ENCODE measurements at places on chromosomes 7 and 10.

- DNase-seq: no peak
Observed at GRCh38 chr7:41219276-41219675, 483.6 kb downstream of the INHBA start.

GRCh38 chr7:116232920-116233319 is 22.6 kb downstream of the TES start:
- no peak for DNase-seq

- DNase-seq: no peak
Observed at GRCh38 chr7:39921506-39922175, 28.4 kb upstream of the CDK13 start.

DNA sequence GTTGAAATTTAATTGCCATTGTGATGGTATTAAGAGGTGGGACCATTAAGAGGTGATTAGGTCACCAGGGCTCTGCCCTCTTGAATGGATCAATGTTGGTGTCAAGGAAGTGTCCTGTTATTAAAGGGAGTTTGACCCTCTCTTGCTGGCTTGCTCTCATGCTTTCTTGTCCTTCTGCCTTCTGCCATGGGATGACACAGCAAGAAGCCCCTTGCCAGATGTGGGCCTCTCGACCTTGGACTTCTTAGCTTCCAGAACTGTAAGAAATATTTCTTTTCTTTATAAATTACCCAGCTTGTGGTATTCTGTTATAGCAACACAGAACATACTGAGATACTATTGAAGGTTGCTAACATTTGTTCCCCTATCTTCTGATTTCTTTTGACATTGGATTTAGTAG is 157.0 kb downstream of the MDFIC start:
- no peak for DNase-seq

GRCh38 chr10:34814223-34814912 is 728 bp downstream of the PARD3 start:
- DNase-seq: peak; percentile 54

DNA sequence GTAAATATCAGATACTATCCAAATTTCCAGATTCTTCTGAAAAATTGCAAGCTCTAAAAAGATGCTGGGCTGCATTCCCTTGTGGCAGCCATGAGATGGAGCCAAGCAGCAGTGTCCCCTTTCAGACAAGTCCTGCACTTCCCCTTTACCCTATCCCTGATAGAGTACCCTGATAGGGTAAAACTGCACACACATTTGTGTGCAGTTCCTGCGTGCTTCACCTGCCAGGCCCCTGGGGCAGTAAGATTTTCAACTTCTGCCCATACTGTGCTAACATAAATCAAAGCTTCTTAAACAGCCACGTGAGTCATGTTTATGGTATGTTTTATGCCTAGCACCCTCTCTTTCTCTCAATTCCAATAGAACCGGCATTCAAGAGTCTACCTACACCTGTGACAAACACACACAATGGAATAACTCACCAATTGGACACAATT is 52.2 kb downstream of the IFIT5 start:
- DNase-seq: no peak

DNA sequence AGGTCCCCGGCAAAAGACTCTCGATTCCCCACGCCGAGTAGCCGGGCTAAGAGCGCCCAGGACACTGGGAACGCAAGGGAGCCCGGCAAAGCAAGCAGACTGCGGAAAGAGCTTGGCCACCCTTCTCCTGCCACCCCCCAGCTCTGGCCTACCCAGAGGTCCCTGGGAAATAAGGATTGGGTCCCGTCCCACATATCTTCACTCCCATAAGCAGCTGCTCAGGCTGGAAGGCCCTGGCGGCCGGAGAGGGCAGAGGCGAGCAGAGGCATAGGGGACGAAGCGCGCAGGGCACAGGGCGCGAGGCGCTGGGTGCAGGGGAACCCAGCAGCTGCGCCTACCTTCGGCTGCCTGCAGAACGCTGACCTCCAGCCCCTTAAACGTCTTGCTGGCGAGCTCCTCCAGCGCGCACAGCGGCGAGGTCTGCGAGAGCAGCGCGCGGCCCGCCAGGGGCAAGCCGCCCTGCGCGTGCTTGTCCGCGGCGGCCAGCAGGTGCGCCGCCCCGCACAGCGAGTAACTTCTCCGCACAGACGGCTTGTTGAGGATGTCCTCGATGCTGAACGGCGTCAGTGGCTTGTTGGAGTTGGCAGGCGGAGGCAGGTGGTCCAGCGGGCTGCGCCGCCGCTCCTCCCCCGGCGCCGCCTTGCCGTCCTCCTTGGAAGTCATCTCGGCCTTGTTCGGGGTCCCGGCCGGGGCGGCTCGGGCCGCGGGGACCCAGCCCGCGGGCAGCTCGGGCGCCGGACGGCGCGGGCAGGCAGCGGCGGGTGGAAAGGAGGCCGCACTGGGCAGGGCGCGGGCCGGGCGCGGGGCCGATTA is 904 bp downstream of the LBX1 start:
- no peak for DNase-seq

- DNase-seq: no peak
Observed at GRCh38 chr10:1406132-1406966, 331.0 kb downstream of the ADARB2 start.

- no peak for DNase-seq
Observed at GRCh38 chr7:69049326-69049725, 548.9 kb upstream of the AUTS2 start.

- DNase-seq: peak; percentile 60
Observed at GRCh38 chr7:45573661-45574415, at the start of gene ADCY1. TSS of gene ADCY1 (plus strand) at chr7:45574368. CDS start at chr7:45574544, 176 bp downstream.

GRCh38 chr7:81574723-81575326 is 195.0 kb downstream of the HGF start:
- no peak for DNase-seq

DNA sequence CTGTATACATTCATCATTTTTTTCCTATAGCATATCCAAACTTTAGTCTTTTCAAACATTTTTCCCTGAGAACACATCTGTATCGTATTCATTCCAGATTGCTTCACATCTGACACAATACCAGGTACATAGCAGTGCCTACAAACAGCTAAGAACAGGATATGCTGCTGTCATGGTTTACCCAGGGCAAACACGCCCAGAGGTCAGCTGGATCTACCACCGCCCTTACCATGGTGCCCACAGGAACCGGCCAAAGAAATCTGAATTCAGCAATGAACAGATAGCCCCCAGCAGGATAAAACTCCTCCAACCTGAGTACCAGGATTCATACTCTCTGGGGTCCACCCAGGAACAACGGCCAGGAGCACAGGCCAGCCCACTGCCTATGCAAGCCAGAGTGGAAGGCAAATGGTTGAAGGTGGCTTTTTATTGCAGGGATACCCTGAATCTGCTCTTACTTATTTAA is 43.0 kb downstream of the TNS3 start:
- no peak for DNase-seq

DNA sequence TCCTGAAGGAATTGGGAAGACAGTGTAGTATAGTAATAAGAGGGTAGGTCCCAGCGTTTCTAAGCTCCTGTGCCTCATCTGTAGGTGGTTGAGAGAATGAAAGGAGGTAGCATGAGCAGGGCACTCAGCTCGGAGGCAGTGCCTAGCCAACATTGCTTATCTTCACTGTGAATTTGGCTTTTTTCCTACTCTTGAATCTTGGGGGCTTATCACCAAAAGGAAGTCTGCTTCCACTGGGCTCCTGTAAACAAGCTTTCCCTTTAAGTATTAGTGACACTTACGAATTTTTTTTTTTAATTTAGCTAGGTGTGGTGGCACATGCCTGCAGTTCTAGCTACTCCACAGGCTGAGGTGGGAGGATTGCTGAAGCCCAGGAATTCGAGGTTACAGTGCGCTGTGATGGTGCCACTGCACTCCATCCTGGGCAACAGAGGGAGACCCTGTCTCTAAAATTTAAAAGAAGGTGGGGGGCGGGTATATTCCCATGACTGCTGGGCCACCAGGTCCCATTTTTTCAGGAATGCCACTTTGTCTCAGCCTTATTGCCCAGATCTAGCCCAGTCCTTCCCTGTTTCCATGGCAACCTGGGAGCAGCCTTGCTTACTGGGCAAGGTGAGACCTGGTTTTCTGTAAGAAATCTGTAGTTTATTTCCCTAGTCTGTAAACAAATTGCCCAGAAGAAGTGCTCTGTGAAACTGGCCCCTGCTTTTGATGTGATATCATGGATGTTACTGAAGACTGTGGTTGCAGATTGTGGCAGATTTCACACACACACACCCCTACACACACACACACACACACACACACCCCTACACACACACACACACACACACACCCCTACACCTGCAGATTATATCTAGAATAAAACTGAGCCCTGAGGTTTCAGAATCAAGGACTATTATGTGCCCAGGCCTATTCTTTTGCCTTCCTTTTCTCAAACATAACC is 19.4 kb downstream of the OGDH start:
- no peak for DNase-seq

DNA sequence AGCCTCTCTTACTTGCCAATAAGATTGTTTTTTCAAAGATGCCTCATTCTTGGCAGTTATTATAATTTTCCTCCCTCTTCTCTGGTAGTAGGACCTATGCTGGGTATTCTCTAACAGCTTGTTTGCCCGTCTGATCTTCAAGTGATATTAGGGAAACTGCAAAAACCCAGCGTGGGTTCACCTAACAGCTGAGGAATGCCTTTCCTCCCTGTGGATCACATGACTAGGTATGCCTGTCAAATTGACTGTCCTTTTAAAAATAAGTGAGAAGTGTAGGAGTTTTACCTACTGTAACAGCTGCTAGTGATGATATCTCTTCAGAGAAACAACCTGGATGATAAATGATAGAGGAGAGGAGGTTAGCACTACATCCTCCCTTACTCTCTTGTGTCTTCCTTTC is 22.0 kb downstream of the HECTD2 start:
- no peak for DNase-seq

DNA sequence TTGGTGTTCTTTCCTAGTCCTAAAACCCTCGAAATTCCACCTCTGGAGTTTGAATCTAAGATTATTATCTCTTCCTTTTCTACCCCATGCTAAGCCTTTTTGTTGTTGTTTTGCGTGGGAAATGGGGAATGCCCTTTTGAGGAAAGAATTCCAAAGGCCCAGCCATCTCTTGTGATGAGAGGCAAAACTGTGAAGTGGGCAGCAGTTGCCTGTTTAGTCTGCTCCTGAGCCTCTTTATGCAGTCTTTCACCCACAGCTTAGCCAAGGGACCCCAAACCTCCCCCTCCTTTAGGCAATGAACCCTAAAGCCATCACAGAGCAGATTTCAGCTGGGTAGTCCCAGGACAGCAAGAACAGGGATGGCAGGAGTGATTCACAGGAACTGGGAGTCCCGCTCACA is 95.5 kb downstream of the DNMBP start:
- DNase-seq: no peak

GRCh38 chr7:140719721-140720120 is 23.2 kb downstream of the NDUFB2 start:
- DNase-seq: no peak

DNA sequence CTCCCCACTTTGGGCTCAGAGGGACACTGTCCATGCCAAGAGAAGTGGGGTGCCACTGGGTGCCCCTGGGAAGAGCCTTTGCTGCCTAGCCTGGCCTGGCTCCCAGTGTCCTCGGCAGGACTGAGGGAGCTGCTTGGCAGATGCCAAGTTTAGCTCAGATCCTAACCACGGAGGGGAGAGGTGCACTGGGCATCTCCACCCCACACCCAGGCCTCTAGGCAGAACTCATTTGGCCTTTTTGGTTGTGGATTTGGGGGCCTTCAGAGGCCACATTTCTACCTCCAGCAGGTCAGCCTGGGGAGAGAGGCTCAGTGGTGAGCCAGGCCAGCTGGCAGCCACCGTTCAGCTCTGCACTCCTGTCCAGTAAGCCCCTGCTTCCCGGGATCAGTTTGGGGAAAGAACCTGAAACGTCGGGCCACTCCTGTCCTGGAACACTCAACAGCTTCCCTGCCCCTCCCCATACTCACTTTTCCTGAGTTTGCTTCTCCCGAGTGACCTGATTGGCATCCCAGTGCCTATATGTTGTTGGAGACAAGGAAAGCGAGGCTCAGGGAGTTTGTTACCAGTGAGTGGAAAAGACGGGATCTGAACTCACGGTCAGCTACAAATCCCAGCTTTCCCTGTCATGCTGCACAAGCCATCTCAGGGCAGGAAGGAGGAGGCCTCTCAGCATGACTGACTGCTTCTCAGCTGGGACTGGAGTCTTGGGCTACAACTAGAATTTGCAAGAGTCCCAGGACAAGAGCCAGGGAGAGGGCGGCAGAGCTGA is 11.2 kb upstream of the CXCL12 start:
- no peak for DNase-seq

DNA sequence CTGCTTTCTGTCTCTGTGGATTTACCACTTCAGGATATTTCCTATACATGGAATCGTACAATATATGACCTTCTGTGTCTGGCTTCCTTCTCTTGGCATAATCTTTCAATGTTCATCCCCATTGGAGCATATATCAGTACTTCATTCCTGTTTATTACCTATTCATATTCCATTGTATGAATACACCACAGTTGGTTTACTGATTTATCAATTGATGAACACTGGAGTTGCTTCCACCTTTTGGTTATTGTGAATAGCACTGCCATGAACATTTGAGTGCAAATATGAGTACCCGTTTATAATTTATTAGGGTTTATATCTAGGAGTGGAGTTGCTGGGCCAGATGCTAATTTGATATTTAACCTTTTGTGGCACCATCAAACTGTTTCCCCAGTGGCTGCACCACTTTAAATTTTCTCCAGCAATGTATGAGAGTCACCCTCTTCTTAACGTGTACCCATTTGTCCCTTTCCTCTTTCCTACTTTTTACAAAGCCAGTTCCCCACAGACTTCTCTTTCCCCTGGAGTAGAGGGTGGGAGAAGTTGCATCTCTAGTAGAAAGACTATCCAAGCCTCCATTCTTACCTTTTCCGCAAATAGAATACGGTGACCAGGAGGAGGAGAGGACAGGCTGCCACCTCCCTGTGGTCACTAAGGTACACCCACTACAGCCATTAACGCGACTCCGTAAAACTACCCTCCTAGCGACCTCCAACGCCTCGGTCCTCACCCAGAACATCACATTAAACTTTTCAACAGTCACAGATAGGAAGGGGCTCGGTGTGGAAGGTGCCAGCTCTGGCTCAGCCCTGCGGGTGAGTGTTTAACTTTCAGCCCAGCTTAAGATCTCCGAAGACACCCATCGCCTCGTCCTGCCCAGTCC is 25.6 kb downstream of the SCD start:
- DNase-seq: no peak

DNA sequence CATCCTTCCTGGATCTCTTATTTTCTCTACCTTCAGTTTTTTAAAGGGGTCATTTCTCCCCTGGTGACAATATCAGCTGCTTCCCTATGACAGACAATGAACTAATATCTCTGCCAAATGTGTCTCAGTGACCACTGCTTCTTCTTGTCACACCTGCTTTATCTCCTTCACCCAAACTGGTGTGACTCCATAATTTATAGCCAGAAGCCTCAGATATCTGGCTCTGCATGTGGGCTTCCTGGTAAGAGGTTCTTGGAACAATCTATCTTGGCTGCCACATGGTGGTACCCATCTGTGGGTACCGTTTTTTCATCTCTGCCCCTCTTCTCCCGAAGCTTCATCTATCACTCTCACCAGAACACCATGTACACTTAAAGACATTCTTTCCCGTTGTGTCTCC is 37.0 kb downstream of the CPVL start:
- no peak for DNase-seq

DNA sequence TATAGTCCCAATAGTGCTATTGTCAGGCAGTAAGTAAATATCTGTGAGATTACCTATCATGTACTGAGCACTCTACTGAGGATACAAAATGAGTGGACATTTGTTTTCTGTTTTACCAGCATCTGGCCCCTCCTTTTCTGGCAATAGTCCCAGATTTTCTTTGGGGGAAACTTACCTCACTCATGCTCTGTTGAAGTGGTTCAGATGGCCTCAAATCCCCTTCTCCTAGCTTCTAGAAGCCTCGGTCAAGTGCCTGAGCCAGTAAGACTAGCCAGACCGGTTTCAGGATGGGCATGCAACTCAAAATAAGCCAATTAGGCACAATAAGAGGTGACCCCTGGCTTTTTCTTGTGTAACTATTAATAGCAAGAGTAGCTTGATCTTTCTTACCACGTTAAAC is 19.7 kb downstream of the TRDMT1 start:
- no peak for DNase-seq

All from progenitor cell of endocrine pancreas (in vitro differentiated cells).